ENCODE measurements at places on chromosomes 16 and 17.

- no peak for DNase-seq
These were observed 70.4 kb downstream of the ZDHHC7 start for GRCh38 chr16:84940670-84941551.

DNA sequence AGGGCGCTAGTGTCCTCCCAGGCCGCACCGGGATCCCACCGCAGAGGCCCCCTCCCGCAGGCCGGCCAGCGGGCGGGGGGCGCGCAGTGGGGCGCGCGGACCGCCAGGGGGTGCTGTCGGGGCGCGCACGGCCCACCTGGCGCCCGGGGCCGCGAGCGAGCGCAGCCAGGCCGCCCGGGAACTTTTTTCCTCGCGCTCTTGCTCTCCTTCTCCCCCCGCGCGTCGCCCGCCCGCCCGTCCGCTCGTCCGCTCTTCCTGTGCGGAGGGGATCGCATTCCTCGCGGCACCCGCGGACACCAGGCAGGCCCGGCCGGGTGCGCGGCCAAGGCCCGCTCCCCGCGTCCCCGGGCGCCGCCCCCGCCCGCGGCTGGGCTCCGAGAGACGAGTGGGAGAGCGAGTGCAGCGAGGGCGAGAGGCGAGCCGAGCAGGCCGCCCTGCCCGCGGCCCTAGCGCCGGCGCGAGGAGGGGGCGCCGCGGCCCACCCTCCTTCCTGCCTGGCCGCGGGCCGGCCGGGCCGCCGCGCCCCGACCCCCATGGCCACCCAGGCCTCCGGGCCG is at the start of gene RAI1:
Gene RAI1, plus strand, starts transcription at position 272 of the 557 bp plus-strand sequence. CDS start 111,491 bp downstream, outside the sequence.
- peak; percentile 37 for DNase-seq

DNA sequence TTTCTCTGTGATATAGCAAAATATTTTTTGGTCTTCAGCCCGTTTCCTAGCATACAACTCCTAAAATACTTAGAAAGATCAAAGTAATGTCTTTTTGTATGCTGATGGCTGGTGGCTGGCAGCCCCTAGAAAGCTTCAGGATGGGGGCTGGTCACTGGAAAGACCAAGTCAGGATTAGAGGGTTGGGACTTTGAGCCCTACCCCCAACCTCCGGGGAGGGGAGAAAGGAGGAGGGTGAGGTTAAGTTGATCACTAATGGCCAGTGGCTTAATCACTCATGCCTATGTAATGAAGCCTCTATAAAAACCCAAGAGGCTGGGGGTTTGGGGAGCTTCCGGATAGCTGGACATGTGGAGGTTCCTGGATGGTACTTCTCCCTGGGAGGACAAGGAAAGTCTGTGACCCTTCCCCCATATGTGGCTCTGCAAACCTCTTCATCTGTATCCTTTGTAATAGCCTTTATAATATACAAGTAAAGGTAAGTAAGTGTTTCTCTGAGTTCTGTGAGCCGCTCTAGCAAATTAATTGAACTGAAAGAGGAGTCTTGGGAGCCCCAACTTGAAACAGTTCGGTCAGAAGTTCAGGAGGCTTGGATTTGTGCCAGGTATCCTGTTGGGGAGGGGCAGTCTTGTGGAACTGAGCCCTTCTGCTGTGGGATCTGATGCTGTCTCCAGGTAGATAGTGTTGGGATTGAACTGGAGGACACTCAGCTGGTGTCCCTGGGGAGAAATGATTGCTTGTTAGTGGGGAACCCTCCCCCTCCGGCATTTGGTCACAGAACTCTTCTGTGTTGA is 3.5 kb downstream of the SLC7A6 start:
- DNase-seq, result no peak

DNA sequence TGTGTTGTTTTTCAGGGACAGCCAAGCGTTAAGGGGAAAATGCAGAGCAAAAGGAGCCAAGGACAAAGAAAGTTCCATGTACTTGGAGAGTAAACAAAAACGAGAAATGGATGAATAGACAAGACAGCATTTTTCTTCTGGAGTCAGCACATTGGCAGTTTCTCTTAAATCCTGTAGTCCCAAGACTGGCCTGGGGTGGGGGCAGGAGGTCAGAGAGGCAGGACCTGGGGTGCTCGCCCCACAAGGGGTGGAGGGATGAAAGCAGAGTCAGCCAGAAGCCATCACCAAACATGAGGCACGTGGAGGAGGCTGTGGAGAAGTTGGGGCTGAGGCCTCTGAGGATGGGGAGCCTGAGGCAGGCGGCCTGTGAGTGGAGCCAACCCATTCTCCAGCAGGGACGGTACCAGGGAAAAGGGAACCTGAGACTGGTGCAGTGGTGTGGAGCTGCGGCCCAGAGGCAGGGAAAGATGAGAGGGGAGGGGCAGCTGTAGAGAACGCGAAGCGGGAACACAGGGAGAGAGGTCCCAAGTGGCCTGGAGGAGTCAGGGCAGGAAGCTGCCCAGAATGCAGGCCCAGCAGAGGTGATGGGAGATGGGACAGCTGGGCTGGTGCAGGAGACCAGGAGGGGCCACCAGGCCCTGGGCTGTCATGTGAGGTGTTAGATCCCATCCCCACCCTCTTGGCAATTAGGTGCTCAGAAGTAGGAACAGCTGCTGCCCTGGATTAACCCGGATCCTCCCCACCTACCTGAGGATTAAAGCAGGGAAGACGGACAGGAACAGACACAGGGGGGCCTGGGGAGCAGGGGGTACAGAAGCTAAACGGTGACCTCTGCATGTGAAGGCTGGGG is 3.3 kb downstream of the TLCD3B start:
- no peak for DNase-seq

DNA sequence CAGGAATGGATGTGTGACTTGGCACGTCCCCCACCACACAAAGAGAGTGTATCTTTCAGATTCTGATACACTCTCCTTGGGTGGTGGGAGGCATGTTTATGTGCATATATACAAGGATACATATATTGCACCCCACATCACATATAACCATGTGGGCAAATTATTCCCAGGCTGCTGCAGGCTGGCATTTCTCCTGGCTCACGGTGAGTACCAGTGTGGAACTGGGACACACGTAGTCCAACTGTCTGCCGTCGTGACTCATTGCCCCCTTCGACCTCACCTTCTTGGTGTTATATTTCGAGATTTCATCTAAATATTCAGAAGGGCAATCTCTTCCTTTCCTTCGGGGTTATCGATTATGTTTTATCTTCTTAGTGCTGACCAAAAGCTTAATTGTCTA is 24.4 kb downstream of the ARHGAP44 start:
- no peak for DNase-seq

- DNase-seq, result no peak
These were observed 2.3 kb downstream of the ATP5MC1 start for GRCh38 chr17:48894886-48895285.

DNA sequence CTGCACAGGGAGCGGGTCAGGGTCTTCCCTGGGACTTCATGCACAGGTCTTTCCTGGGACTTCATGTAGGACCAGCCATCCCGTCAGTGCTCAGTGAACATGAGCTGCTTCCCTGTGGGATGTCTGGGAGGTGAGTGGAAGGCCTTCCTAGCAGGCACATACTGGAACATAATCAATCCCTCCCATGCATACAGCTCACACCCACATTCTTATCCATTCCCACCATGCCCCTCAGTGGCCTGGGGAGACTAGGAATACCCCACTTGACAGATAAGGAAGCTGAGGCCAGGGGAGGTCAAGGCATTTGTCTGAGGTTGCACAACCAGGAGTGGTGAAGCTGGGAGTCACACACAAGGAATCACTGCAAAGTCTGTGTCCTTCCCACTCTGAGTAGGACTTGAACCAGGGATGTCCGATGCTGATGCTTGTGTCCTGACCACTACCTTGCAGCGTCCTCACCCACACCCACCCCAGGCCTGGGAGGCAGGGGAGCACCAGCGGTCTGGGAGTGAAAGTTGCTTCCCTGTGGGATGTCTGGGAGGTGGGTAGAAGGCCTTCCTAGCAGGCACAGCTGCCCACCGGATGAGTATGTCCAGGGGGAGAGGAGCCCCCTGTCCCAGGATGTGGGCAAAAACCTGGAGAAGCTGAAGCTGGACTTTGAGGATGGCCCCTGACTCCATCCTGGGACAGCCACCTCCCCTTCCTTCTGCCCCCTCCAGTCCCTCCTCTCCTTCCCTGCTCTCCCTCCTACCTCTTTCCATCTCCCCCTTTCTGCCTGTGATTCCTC is 1.0 kb upstream of the NLRC5 start:
- DNase-seq, result no peak

GRCh38 chr17:58703137-58703915 is 10.9 kb downstream of the RAD51C start:
- DNase-seq, result no peak

DNA sequence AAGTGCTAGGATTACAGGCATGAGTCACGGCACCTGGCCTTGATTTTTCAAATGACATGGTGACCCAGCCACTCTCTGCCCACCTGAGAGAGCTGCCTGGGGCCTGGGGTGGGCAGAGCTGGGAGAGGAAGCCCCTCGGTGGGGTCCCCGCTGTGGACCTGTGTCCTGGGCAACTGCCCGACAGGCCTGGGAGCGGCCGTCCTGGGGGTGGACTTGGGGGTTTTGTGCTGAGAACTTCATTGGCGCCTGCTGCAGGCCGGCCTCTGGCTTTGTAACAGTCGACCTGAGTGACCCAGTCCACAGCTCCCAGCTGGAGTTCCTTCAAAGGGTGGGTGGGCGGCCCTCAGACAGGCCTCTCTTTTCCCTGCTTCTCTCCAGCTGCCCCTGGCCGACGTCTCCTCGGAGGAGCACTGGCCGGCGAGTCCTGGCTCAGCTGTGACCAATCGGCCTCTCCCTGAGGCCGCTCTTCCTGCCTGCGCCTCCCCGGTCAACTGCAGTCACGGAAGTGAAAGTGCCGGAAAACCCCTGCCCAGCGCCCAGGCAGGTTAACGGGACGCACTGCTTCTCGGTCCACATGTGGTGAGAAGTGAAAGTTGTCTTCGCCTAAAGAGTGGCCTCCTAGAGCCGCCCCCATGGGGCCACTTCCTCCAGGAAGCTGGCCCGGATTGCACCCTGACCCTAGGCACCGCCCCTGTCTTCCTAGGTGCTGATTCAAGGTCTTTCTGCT is 5.5 kb downstream of the CBFA2T3 start:
- DNase-seq, result no peak

DNA sequence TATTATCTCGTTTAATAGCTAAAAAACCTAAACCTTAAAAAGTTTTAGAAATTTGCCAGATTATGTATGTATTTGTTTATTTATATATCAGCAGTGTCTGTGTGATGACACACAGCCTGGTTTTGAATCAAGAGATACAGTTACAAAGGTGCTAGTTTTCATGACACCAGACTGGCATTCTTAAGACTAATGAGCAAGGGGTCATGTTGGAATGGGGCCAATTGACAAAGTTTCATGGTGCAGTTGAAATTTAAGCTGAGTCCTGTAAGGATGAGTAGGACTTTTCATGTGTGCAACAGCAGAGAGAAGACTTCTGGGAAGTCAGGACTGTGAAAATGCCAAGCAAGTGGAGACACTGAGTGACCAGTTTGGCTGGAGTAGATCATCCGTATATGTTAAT is 3.2 kb upstream of the KRT10 start:
- DNase-seq, result no peak

GRCh38 chr16:47499080-47499699 is 38.1 kb downstream of the PHKB start:
- no peak for DNase-seq

- no peak for DNase-seq
These were observed 27.5 kb downstream of the GTF3C1 start for GRCh38 chr16:27522173-27522707.

DNA sequence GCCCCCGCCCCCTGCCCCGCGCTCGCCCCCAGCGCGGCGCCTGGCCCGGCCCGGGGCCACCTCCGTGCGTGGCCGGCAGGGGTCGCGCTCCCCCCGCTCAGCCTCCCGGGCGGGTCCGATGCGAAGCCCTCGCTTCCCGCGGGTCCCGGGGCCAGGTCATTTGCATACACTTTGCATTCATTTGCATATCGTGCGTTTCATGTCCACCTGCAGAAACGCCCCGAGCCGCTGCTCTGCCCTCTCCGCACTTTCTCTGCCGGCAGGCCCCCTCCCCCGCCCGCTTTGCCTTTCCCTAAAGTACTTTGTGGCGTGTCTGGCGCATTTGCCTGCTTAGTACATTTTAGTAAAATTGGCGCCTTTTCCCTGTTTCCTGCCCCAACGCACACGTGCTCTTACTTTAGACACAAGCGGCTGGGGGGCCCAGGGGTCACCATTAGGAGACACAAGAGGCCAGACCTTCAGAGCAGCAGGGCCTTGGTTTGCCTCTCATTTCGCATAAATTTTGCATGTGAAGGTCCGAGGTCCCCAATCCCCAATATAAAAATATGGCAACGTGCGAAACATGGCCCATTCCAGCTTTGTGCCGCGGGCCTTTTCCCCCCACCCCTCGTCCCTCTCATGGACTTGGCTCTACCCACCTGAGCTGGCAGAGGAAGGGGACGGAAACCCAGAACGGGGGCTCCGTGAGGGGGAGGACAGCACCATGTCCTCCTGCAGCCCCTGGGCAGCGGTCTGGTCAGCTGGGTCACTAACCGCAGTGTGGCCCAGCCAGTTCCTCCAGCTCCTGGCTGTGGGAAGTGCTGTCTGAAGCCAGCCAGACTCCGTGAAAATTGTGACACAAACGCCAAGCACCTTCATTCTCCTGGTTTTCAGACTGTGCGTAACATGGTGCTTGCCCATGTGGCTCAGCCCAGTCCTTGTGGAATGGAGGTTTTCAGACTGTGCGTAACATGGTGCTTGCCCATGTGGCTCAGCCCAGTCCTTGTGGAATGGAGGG is 34.8 kb downstream of the CBFA2T3 start:
- peak; percentile 51 for DNase-seq

DNA sequence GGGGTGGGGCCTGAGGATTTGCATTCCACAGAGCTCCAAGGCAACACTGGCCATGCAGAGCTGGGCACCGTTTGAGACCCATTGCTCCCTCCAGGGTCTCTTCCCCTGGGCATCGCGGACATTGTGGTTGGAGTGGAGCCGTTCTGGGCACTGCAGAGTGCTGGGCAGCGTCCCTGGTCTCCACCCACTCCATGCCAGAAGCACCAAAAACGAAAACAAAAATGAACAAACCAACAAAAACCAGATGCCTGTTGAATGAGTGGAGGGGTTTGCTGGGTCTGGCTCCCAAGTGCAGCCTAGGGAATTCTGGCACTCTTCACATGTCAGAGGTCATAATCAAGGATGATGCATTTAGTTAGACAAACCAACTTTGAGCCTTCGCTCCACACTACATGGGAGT is 17.9 kb downstream of the WNT9B start:
- no peak for DNase-seq

DNA sequence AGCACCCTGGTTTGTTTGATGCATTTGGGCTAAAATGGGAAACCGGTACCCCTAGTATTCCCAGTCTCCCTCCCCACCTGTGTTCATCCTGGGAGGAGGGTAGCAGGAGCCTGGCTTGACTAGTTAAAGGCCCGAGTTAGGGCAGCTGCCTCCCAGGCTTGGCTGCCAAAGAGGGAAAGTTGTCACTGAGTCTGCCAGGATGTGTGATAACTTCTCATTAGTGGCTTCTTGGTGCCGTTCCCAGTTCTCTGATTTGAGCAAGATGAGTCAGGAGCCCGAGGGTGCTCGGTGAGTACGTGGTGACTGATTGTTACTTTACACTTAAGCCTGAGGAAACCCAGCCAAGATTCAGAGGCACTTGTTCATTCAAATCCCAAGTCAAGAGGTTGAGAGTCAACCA is 2.5 kb downstream of the KRT32 start:
- no peak for DNase-seq

- DNase-seq, result no peak
These were observed 670 bp downstream of the RPS2 start for GRCh38 chr16:1963806-1964505.

All from NCI-H1092 (cell line).